ENCODE measurements at places on chromosomes 5 and 9.

GRCh38 chr9:73497796-73498195 is 346.1 kb downstream of the ANXA1 start:
- no peak for DNase-seq

DNA sequence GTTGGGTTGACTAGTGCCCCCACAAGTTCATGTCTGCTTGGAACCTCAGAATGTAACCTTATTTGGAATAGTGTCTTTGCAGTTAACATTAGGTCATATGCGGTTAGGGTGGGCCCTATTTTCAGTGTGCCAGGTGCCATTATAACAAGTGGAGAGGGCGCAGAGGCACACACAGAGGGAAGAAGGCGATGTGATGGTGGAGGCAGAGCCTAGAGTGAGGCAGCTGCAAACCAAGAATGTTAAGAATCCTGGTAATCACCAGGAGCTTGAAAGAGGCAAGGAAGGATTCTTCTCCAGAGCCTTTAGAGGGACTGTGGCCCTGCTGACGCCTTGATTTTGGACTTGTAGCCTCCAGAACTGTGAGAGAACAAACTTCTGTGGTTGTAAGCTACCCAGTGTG is 10.9 kb downstream of the GPR107 start:
- DNase-seq, result no peak

DNA sequence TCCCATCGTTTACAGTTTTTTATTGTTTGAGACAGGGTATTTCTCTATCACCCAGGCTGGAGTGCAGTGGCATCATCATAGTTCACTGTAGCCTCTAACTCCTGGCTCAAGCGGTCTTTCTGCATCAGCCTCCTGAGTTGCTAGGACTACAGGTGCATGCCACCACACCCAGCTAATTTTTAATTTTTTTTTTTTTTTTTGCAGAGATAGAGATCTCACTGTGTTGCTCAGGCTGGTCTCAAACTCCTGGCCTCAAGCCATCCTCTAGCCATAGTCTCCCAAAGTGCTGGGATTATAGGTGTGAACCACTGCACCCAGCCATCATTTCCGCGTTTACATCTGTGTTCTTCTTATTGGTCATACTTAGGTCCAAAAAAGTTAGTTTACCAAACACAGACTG is 53.6 kb downstream of the FSD1L start:
- no peak for DNase-seq

DNA sequence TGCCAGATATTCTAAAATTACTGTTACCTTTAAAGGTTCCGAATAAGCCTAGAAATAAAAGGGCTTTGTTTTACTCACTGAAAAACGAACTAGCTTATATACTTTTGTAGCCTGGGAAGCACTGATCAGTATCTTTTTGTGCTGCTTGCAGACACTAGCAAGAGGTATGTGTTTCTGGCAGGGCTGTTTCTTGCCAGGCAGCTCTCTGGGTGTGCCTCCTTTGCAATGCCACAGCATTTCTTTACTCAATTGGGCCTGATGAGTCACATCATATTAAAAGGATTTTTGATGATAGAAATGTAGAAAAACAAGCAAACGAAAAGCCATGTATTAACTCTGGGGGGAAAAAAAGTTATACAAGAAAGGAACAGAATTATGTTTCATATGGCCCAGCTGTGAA is 35.6 kb downstream of the CD180 start:
- no peak for DNase-seq

DNA sequence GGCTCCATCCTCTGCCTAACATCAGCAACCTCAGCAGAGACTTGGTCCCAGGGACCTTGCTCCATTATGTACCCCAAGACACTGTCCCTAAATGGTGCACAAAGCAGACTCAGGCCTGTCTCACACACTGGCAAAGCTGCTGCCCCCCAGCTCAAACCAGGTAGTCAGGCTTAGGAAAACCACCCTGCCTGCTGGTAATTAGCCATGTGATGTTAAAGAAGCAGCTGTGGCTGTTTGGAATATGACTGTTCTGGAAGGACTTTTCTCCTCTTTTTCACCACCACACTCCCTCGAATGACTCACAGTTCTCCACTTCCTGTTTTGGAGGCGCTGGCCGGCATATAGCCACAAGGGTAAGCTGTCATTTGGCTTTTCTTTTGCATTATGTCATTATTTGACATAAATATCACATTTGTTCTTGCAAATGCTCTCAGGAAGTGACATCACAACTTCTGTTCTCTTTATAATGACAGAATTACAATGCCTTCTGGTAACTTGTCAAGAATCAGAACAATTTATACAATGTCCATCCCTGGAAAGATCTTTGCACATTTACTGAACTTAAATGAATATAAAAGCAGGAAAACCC is 113.9 kb downstream of the SUSD1 start:
- no peak for DNase-seq

- DNase-seq, result no peak
These were observed 251.9 kb downstream of the MAT2B start for GRCh38 chr5:163757344-163757743.

DNA sequence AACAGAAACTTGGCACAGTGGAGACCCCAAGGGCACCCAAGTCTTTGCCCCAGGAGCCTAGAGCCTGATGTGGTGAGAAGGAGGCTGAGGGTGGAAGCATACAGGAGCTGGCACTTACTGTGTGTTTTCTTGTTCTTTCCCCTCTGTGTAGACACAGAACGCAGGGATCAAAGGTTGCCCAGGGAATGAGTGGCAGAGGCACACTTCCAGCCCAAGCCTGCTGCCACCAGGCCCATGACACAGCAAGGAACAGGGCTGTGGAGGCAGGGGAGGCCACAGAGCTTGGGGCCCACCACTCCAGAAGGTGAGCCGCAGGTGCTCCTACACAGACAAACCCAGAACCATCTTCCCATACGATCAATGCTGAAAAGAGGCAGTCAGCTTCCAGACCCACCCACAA is 73.9 kb upstream of the S1PR3 start:
- no peak for DNase-seq

- DNase-seq, result no peak
These were observed 102.1 kb upstream of the C9orf72 start for GRCh38 chr9:27675354-27675753.

GRCh38 chr5:127959152-127959764 is 124.3 kb upstream of the SLC12A2 start:
- no peak for DNase-seq

DNA sequence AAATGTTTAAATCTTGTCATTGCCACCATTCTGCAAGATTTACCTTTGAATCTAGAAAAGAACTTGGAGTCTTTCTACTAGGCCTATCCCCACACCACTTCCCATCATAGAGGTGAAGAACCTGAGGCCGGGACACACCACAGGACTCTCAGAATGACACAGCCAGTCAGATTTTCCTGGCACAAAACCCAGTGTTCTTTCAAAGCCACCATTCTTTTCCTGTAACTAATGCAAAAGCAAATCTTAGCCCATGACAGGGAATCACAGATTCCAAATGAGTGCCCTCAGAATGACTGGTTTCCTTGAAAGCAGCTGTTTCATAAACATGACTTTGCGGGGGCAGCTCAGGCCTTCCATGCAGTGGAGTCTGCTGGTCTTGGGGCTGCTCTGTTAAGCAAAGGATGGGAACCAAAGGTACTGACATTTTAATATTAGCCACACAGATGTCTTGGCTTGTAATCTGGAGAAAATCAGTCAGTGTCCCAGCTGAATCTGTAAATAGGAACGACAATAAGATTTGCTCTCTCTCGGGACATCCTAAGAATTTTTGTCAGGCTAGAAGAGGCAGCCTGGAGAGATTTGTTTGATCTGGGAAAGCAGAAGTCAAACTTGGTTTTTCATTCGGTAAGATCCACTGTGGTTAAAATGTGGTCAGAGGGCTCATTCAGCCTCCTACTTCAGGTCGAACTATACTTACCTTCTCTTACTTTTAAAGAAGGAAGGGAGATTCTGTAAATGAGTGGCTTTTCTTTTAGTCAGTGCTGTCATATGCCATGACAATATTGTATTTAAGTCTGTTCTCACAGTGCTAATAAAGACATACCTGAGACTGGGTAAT is 115.1 kb downstream of the PALM2AKAP2 start:
- peak; percentile 73 for DNase-seq

GRCh38 chr9:91889161-91889911 is 60.7 kb downstream of the ROR2 start:
- DNase-seq, result no peak

DNA sequence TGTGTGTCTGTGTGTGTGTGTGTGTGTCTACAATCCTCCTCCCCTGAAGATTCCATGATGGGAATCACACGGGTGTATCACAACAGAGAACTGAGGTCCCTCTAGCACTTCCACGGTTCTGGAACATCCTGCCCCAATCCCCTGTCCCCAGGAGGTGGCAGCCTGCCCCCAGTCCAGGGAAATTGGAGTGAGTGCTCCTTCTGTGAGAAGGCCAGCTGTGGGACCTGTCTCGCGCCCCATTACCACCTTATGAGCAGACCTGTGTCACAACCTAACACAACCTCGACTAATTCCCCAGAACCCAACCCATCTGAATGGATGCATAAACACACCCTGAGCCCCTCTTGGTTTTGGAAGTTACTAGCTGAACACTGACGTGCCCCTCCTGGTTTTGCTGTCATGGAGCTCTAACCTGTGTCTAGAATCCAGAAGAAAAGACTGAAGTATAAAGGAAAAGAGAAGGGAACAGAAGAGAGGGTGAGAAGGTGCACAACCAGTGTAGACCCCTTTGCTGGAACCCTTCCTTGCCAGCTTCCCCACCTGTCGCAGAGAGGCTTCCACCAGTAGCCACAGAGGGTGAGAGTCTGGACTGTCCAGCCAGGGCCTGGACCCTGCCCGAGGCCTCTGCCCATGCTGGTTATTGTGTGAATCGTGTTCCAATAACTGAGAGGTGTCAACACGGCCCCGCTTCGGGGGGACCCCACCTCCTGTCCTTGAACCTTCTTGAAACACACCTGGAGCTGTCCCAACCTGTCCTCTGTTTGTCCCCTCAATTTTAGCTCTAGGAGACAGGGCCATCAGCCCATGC is 3.4 kb downstream of the BTNL9 start:
- no peak for DNase-seq

DNA sequence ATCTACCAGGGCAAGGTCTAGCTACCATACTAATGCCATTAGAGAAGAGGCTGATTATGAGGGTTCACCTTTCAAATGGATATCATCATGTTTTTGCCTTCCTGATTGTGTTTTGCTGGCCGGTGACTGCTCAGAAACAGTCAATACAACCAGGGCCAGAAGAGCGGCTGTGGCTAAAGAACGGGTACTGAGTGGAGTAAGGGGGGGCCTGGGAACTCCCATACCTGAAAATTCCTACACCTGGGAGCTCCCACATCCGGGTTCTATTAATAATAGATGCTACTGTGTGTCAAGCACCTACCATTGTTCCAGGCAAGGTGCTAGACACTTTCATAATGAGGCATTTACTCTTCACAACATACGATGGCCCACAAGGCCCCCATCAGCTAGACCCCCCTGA is 79.2 kb downstream of the CDK5RAP2 start:
- DNase-seq, result no peak

DNA sequence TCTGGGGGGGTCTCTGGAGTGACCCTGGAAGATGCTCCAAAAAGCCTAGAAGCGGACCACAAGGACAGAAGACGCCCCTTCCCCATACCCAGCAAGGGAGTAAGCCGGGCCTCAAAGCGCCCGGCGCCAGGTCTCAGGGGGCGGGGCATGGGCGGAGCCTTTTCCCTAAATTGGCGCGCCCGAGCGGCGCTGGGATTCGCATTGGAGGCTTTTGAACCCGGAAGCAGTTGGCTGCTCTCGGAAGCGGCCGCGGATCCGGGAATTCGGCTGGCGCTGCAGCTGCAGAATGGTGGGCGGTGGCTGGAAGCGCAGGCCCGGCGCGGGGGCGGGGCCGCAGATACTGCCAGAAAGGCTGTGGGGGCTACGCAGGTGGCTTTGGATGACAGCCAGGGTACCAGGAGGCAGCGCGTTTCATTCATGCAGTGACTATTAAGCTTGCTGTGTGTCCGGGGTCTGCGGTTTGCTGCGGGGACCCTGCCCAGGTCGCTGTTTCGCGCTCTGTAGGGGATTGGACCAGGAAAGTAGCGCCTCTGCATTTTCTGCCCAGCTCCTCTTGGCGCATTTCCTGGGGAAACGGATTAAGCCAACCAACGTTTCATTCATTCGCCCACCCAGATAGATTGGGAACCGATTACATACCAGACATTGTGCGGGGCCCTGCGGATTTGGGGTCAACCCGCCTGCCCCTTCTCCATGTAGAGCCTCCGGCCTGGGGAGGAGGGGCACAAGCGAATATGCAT is 83.0 kb upstream of the FREM1 start:
- peak; percentile 53 for DNase-seq

- DNase-seq, result no peak
These were observed 102.0 kb downstream of the CAVIN4 start for GRCh38 chr9:100679834-100680233.

DNA sequence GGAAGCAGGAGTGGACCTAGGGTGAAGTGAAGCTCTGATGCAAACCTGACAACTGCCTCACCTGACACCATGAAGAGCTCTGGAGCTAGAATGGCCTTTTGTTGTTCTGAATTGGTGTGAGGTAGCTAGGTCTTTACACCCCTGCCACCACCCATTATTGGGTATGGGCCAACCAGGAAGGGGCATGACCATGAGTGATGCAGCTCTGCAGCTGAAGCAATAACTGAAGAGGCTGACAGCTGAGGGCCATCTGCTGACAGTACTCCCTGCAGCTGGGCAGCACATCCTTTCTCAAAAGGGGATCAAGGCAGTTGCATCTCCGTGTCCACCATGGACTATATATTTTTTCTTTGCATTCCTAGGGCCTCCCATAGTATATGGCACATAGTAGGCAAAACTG is 87.0 kb upstream of the TLE1 start:
- DNase-seq, result no peak

DNA sequence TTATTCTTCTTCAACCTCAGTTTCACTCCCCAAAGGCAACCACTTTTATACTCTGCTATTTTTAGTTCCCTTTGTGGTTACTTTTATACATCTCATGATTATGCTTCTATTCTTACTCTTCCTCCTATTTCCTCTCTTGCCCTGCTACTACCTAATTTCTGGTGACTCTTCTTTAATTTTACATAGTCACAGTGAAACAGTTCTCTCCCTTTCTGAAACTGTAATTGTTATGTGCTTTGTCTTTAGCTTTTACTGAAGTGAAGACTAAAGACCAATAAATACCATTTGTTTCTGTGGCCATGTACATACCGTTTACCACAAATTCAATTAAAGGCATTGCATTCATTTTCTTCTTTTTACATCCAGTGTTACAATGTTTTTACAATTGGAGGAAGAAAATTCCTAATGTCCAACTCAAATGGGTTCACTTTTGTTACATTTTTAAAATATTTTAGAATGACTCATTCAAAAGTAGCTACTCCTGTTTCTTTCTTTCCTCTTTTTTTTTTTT is 410.6 kb downstream of the PSAT1 start:
- DNase-seq, result no peak

DNA sequence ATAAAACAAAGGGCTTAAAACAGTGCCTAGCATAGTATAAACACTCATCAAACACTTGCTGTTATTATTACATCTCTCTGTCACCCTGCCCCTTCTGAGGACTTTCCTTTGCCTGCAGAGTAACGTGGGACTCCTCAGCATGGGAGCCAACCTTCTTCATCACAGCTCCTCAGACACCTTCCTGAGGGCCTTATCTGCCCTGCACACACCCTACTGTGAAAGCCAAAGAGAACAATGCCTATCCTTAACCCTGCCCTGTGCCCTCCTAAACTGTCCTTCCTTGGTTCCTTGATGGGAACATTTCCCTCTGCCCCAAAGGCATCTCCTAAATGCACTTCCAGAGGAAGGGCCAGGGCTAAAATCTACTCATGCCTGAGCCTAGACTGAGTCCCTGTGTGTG is 20.6 kb upstream of the HAND1 start:
- no peak for DNase-seq

GRCh38 chr9:18346745-18347144 is 127.2 kb upstream of the ADAMTSL1 start:
- no peak for DNase-seq

- no peak for DNase-seq
These were observed 277.2 kb upstream of the CDH9 start for GRCh38 chr5:27315363-27316270.
